ENCODE measurements at places on chromosomes 7 and 10. TPM values are rescaled to one million over a fixed set of nuclear protein-coding genes. Genes with fewer than 3 reads are reported as not detected.
A peak's percentile ranks its signal among the peaks of the same experiment; 100 is the strongest.

The PPP1R3C gene
- total RNA-seq: 88.4 TPM

The CD36 gene
- total RNA-seq: 726 TPM

The VIPR2 gene
- 0.58 TPM for total RNA-seq

DNA sequence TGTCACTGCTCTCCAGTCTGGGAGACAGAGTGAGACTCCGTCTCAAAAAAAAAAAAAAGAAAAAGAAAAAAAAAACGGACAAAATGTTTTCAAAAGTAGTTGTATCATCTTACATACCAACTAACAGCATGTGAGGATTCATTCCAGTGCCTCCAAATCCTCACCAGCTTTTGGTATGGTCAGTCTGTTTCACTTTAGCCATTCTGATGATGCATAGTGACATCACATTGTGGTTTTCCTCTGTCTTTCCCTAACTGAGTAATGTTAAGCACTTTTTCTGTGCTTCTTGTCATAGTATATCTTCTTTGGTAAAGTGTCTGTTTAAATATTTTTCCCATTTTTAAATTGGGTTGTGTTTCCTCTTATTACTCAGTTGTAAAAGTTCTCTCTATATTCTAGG is 251.4 kb upstream of the CTBP2 start:
- no peaks in the 10 kb centered on the region for H3K36me3 ChIP-seq
- no peaks in the 10 kb centered on the region for H3K4me1 ChIP-seq
- H3K27ac ChIP-seq: no peak overlapping the region

DNA sequence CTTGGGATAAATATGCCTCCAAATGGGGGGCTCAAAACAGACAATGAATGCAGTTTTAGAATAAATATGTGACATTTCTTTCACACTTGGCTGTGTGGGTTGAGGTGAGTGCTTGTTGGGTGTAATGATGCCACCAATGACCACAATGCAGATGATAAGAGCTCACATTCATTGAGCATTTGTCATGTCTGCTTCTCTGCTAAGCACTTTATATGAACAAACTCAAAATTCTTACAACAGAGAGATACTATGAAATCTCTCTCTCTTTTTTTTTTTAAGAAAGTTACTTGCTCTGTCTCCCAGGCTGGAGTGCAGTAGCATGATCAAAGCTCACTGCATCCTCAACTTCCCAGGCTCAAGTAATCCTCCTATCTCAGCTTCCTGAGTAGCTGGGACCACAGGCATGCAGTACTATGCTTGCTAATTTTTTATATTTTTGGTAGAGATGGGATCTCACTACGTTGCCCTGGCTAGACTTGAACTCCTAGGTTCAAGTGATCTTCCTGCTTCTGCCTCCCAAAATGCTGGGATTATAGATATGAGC is 185.4 kb downstream of the JCAD start:
- DNase-seq: no peak
- H3K4me3 ChIP-seq: no peak overlapping the region
- H3K36me3 ChIP-seq: no peaks in the 10 kb centered on the region
- H3K4me1 ChIP-seq: no peaks in the 10 kb centered on the region

DNA sequence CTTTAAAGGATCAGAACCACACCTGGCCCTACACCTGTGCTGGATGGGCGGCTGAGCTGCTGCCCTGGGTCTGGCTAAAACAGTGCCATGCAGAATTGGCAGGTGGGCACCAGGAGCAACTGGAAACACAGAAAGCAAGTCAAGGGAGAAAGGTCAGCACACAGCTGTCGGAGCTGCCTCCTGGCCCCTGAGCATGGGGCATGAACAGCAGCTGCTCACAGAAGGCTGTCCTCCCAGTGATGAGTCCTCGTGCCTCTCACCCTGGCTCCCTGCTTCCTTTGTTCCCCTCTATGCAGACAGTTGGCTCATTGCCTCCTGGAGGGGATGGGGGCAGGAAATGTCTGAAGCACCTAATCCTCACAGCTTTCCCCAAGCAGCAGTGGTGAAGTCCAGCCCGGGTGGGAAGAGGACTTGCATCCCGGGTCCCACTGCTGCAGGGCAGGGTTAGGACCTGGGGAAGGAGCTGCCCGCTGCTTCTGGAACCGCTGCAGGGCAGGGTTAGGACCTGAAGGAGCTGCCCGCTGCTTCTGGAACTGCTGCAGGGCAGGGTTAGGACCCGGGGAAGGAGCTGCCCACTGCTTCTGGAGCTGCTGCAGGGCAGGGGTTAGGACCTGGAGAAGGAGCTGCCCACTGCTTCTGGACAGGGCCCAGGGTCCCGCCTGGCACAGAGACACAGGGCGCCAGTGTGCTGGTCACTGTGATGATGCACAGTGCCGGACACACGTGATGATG is 37.3 kb downstream of the VIPR2 start:
- peak; percentile 65 for DNase-seq
- no peaks in the 10 kb centered on the region for H3K27me3 ChIP-seq
- H3K36me3 ChIP-seq: no peaks in the 10 kb centered on the region
- H3K27ac ChIP-seq: no peak overlapping the region
- H3K4me3 ChIP-seq: no peak overlapping the region

DNA sequence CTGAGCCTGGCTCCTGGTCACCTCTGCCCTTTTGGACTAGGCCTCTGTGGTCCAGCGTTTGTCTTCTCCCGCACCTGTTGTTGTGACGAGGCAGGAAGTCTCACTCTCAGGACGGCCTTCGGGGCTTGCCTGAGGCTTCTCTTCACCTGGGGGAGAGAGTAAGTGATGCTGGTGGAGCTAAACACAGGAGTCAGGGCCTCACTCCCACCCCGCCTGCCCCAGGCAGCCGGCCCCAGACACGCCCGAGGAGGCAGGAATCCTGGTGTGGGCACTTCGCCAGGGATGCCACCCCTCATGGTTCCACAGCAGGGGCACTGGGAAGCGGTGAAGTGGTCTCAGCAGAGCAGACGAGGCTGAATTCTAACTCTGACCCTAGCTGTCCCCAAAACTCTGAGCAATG is 42.4 kb downstream of the IL2RA start:
- no peaks in the 10 kb centered on the region for H3K27me3 ChIP-seq
- no peaks in the 10 kb centered on the region for H3K36me3 ChIP-seq
- H3K4me1 ChIP-seq: peaks cover 6% of the 10 kb centered on the region
- H3K4me3 ChIP-seq: no peak overlapping the region
- H3K27ac ChIP-seq: no peak overlapping the region

- H3K4me3 ChIP-seq: no peak overlapping the region
- H3K36me3 ChIP-seq: no peaks in the 10 kb centered on the region
- no peaks in the 10 kb centered on the region for H3K4me1 ChIP-seq
Observed at GRCh38 chr10:16643502-16643901, 121.8 kb upstream of the C1QL3 start.

- no peaks in the 10 kb centered on the region for H3K4me1 ChIP-seq
- H3K36me3 ChIP-seq: no peaks in the 10 kb centered on the region
Observed at GRCh38 chr10:129552119-129552518, 85.1 kb downstream of the MGMT start.

DNA sequence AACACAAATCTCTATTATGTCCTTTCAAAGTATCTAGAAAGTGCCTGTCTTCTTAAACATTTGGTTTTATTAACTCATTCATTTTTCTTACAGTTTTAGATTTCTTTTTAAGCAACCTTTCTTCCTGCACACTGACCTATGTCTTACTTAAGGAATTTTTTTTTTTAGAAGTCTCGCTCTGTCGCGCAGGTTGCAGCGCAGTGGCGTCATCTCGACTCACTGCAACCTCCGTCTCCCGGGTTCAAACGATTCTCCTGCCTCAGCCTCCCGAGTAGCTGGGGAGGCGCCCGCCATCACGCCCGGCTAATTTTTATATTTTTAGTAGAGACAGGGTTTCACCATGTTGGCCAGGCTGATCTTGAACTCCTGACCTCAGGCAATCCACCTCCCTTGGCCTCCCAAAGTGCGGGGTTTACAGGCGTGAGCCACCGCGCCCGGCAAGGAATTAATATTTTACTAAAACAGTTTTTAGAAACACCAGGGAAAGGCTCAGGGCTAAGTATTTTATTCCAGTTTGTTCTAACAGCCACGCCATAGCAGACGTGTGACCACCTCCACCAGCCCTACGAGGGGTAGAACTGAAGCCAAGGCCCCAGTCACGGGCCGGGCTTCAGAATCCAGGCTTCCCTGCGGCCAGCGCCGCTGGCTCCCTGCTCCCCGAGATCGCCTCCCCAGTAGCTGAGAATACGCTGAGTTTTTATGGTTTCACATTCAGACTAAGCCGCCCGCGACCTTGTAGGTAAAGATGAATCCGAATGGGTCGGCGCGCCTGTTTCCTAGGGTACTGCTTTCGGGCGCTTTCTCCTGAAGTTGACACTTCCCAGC is 941 bp upstream of the LUC7L2 start:
- peaks cover 4% of the 10 kb centered on the region for H3K4me1 ChIP-seq
- H3K27me3 ChIP-seq: no peaks in the 10 kb centered on the region
- peaks cover 4% of the 10 kb centered on the region for H3K36me3 ChIP-seq
- peak; percentile 44 for DNase-seq
- peak overlapping the region; percentile 68 for H3K4me3 ChIP-seq

DNA sequence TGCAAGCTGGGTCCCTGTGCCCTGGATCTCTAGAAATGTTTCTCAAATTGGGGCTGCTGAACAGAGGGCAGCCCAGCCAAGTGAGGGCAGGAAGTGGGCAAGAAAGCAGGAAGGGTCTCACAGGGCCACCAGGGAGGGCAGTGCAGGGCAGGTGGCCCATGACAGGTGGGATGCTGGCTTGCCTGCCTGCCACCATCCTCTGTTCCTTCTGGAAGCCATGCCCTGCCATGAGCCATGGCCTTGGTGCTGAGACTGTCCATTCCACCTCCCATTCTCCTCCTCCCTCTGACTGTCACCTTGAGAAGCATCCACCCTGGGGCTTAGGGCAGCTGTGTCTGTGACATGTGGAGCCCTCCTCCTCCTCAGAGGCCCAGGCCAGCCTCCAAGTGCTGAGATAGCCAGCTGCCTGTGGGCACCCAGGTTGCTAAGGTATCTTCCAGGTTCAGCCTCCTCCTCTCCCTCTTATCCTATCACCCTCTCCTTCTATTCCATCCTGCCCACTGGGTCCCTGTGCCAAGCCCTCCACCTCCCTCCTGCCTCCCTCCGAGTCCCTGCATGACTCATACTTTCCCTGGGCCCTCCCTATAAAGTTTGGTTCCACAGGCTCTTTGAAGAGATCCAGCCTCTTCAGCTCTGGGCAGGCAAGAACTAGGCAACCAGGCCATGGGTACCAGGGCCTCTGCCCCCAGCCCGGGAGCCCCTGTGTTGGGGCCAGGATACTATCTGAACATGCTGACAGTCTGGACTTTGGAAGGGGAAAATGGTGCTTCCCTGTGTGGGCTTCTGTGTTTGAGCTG is 1.3 kb downstream of the VSIR start:
- H3K36me3 ChIP-seq: no peaks in the 10 kb centered on the region
- peaks cover 44% of the 10 kb centered on the region for H3K4me1 ChIP-seq
- peak overlapping the region; percentile 91 for H3K27ac ChIP-seq

GRCh38 chr7:30814700-30815387 is 43.6 kb downstream of the MINDY4 start:
- H3K36me3 ChIP-seq: no peaks in the 10 kb centered on the region
- H3K4me3 ChIP-seq: no peak overlapping the region
- no peaks in the 10 kb centered on the region for H3K27me3 ChIP-seq
- H3K4me1 ChIP-seq: peaks cover 21% of the 10 kb centered on the region
- peak; percentile 8 for DNase-seq

DNA sequence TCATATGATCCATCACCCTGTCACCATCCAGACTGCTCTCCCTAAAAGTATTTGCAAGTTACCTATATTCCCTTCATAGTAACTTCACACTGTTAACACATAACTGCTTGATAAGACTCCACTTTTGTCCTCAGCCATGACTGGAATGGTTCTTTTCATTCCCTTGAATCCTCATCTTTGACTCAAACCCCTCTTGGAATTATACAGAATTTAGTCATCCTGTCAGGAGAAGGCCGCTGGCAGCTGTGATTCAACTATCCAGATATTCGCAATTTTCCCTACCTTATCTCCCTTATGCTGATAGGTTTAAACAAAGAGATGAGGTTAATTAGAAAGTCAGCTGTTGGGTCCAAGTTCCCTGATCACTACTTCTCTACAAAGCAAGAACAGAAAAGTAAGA is 143.0 kb upstream of the HPS1 start:
- H3K4me3 ChIP-seq: no peak overlapping the region
- H3K27ac ChIP-seq: no peak overlapping the region
- H3K27me3 ChIP-seq: no peaks in the 10 kb centered on the region

DNA sequence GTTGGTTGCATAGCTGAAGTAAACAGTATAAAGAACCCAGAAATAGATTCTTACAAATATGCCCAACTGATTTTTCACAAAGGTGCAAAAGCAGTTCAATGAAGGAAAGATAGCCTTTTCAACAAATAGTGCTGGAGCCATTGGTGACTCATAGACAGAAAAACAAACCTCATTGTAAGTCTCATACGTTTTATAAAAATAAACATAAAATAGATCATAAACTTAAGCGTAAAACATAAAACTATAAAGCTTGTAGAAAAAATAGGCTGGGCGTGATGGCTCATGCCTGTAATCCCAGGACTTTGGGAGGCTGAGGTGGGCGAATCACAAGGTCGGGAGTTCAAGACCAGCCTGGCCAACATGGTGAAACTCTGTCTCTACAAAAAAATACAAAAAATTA is 318.8 kb upstream of the IGFBP3 start:
- H3K27me3 ChIP-seq: no peaks in the 10 kb centered on the region
- no peaks in the 10 kb centered on the region for H3K36me3 ChIP-seq
- no peak for DNase-seq
- no peak overlapping the region for H3K4me3 ChIP-seq
- H3K4me1 ChIP-seq: no peaks in the 10 kb centered on the region
- no peak overlapping the region for H3K27ac ChIP-seq

GRCh38 chr7:5661942-5662341 is 119.5 kb downstream of the RNF216 start:
- no peaks in the 10 kb centered on the region for H3K27me3 ChIP-seq
- peak; percentile 37 for DNase-seq
- peaks cover 6% of the 10 kb centered on the region for H3K36me3 ChIP-seq
- H3K27ac ChIP-seq: no peak overlapping the region
- H3K4me3 ChIP-seq: no peak overlapping the region
- peaks cover 3% of the 10 kb centered on the region for H3K4me1 ChIP-seq

Measured in lung (tissue), 17 donors.